ENCODE measurements at places on chromosomes 5 and 9.

DNA sequence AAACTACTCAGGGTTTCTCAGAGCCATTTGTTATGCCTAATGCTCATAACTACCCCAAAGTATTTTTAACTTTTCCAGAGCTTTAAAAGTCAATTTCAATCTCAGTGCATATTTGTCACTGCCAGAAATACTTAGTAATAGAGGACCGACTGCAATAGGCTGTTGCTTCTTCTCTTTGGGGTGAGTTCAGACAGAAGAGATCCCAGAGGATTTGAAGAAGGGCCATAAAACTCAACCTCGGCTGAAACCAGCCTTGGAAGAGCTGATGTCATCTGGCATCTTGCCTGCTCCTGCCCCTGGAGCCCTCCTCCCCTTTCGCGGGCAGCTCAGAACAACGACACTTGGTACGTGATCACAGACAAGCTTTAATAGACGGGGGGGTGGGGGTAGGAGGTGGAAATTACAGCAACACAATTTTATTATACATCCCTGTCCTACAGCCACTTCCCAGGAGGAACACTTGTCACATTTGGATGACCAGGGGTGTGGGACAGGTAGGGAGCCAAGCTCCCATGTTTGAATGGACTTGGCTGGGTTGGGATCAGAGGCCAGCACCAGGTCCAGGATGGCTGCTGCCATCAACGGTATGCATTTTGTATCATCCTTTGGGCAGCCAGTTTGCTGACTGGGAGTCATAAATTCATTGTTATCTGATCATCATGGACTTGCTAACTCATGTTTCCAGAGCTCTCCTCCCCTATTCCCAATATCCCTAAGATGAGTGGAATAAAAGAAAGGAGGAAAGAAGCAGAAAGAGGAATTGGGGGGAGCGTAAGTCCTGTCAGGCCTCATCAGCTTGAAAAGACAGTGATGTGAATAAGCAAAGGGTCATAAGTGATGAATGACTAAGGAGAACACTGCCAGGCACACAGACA is 186.6 kb upstream of the PANK3 start:
- no peak for DNase-seq

DNA sequence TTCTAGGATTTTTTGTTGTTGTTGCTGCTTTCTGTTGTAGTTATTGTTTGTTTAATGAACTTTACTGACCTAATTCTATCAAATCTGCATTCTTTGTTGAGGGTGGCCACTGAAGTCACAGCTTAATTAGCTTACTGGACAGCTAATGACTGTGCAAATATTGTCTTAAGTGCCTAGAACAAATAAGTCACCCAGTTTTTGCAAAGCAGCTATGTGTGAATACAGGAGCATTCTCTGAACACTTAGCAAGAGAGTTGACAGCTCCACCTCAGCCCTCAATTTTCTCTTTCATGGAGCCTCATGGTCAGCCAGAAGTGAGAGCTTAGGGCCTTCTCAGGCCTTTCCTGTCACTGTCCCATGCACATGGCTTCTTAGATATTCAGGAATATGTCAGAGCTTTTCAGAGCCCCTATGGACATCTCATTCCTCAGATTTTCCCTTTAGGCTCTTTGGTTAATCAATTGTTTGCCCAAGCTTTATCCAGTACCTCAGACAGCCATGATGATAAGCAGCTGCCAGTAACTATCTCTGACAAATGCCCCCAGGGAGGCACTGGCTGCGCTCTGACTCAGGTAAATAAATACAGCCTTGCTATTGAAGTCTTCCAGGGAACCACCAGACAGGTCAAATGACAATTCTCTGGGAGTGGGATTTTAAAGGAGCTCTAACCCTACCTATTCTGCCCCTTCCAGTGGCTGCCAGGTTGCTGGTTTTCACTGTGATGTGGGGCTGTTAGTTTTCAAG is 241.4 kb upstream of the IL12B start:
- no peak for DNase-seq

DNA sequence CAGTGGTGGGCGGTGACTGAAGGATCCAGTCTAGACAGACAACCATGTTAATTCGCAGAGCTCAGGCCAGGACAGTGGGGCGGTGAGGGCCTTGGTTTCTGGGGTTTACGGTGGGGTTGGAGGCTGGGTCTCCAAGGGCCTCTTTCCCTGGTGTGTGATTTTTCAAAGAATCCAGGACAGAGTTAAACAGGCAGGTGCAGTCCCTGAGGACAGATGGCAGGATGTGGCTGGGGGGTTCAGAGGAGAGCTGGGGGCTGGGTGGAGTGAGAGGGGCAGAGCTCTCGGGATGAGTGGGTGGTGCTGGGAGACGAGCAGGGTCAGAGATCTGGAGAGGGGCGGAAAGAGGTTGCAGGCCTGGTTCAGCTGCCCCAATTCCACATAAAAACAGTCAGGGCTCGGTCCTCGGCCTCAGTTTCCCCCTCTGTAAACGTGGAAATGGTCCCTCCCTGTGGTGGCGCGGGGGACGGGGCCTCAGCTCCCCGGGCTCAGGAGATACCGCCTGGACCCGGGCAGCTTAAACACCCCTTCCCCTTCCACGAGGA is 145.9 kb downstream of the GAPVD1 start:
- no peak for DNase-seq

DNA sequence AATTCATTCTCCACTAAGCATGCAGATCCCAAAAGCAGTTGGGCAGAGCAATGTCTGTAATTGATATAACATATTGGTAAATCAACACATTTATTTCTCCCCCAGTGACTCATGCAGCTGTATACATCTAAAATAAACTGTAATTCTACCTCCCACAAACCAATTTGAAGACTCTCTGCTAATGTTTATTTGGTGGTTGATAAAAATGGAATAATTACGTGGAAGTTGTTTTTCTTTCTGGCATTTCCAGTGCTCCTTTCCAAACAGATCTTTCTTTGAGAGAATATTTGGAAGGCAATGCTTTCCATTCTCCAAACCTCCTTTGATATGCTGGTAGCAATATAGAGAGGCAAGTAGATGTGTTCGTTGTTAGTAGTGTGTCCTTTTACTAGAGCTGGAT is 194.7 kb downstream of the CHSY3 start:
- DNase-seq = no peak

DNA sequence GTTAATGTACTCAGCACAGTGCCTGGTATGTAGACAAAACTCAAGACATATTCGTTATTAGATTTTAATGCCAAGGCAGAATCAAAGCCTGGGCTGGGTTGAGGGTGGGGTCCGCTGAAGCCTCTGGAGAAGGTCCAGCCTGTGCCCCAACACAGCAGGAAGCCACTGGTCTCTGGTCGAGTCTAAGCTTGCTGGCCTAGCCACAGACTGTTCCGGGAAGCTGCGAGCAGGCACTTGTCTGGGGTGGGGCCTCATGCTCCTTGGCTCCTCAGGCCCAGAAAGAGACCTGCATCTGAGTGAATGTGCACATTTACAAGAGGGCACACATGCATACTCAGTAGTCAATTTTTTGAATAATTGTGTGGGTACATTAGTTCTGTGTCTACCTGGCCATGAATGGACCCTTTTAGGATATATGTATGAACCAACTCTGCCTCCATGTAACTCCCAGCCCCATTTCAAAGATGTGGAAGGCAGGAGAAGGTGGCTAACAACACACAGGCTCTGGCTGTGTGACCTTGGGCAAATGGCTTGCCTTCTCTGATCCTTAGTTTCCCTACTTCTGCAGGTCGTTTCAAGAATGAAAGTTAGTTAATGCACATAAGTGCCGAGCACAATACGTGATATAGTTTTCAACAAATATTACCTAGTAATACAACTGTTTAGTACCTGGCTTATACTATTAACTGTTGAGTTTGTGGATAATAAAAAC is 18.3 kb downstream of the FAT2 start:
- no peak for DNase-seq

Measured in type B pancreatic cell (in vitro differentiated cells).